ENCODE measurements at places on chromosomes 13 and 19.
A peak's percentile ranks its signal among the peaks of the same experiment; 100 is the strongest.

DNA sequence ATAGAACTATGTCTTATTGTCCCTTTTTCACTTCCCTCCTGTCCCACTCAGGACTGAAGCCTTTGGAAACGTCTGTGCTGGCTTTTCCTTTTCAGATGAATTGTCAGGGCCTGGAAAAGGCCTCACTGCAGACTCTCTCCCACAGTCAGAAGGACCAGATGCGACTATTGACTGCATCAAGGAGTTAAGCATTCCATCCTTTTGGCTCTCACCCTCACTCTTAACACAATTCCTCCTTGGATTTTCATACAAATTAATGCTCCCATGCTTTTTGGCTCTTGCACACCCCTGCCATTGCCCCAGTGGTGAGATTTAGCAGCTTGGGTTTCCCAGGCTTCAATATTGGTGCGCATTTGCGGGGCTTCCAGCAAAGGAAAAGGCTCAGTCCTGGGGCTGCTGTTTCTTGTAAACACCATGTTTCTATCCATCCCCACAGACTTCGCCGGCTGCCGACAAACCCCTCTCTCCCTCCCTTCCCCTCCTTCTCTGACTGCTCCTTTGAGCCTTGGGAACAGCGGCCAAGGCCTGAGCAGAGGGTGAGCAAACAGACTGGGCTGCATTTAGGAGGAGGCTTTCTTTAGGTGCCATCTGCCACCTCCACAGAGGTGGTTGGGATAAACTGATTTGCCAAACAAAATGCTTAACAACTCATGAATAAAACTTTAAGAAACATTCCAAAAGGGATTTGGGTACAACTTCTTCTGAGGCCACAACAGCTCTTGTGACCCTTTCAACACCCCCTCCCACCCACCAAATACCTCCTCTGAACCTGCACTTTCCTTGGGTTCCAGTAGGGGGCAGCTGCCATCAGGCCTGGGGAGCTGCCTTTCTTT, 48.6 kb upstream of the PCDH8 start:
- no peak for DNase-seq

- no peak for DNase-seq
Measured at GRCh38 chr19:38076337-38076736, 147.7 kb downstream of the DPF1 start.

GRCh38 chr13:75473468-75473867, 8.5 kb downstream of the TBC1D4 start:
- DNase-seq = no peak

DNA sequence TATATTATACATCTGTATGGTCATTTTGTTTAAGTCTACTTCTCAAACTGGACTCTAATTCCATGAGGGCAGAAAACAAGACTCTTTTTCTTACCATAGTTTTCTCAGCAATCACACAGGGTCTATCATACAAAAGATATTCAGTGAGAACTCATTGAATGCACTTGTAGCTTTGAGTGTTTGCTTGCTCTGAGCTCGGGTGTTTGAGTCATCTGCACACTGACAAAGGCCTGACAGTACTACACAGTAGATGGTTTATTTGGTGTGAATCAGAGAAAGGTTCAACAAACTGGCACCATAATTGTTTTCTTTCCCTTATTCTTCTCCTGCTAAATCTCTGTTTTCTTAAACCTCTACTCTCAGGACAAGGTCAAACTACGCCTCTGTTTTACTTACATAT, 586.4 kb downstream of the LMO7 start:
- no peak for DNase-seq

- DNase-seq = no peak
Measured at GRCh38 chr13:27353166-27353583, 71.2 kb upstream of the GTF3A start.

- no peak for DNase-seq
Measured at GRCh38 chr13:39670445-39670844, 15.0 kb downstream of the COG6 start.

DNA sequence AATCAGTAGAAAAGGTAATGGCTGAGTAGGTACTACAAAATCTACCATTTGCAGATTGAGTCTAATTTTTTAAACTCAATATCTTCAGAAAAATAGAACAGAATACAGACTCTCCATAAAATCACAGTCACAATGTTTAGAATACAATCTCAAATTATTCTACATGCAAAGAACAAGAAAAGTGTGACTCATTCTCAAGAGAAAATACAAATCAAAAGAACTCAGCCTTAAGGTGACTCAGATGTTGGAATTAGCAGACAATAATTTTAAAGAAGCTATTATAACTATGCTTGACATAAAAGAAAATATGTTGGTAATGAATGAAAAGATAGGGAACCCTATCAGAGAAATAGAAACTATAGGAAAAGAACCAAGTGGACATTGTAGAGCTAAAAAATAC, 78.9 kb downstream of the RXFP2 start:
- DNase-seq = no peak

DNA sequence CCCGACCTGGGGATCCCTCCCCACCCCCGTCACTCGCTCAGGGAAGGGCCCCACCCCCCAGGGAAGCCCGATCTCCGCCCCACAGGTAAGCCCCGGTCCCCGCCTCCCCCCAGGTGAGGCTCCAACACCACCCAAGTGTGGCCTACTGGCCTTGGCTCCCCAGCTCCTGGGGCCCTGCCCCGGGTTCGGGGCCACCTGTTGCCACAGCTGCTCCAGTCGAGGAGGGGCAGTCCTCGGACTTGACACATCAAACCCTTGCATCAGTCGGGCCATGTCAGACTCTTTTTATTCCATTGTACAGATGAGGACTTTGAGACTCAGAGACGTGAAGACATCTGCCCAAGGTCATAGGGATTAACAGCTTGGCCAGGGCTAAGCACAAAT, 512 bp downstream of the CC2D1A start:
- peak; percentile 18 for DNase-seq

- no peak for DNase-seq
Measured at GRCh38 chr19:38850976-38851621, 1.3 kb upstream of the HNRNPL start.

GRCh38 chr13:54949735-54950134, 1921.1 kb downstream of the OLFM4 start:
- DNase-seq = no peak

DNA sequence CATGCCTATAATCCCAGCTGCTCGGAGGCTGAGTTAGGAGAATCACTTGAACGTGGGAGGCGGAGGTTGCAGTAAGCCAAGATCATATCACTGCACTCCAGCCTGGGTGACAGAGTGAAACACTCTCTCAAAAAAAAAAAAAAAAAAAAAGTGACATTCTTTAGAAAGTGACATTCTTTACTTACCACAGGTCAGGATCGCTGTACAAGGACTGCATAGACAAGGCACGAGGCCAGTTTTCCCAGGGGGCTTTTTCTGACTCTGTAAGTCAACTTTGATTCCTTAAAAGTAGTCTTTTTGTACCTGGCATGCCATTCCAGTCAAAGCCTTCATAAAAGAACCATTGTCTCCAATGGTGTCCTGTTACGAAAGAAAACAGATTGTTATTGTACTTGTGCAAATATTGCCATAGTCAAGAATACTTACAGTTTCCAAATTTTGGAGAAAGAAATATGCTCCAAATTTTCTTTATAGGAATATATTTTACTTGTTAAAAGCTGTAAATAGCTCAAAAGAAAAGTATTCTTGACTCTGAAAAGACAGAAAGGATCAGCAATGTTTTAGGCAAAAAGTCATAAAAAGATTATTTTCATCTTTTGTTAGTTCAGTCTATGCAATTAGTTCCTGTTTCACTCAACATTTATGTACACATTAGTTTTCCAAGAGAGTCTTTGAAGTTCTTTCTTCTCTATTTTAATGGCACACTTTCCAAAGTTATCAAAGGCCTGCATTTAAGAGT, 39.3 kb downstream of the CEACAM1 start:
- DNase-seq = no peak

DNA sequence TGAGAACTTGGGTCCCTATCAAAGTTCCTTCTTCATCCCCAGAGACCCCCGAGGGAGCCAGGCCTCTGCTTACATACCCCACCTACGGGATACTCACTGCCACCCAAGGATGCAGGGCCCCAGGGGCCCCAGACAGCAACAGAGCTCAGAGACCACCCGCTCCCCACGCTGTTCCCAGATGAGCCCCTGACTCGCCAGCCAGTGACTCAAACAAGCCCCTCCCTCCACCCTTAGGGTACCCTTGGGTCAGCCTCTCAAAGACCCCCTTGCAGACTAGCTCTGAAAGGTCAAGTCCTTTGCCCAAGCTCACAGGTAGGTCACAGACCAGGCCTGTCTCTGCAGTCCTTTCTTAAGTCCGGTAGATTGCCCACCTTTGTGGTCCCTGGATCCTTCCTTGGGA, 45.7 kb downstream of the CD320 start:
- no peak for DNase-seq

- DNase-seq = peak; percentile 69
Measured at GRCh38 chr13:113771709-113772331, 12.8 kb downstream of the TMEM255B start.

DNA sequence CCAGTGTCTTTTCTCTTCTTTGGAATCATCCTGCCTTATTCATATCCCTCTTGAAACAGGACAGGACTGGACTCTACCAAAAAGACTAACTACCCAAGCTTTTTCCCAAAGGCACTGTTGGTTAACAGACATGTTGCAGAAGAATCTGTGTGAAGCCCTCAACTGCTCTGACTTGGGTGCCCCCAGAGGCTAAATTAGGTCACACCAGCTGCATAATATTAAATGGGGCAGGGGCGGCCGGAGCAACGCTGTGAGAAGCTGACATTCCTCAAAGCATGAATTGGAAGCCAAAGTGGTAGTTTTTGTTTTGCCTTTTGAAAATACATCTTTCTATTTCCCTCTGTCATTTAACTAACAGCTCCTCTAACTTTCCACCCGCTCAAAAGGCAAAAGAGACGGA, 185.9 kb downstream of the LHFPL6 start:
- DNase-seq = no peak

DNA sequence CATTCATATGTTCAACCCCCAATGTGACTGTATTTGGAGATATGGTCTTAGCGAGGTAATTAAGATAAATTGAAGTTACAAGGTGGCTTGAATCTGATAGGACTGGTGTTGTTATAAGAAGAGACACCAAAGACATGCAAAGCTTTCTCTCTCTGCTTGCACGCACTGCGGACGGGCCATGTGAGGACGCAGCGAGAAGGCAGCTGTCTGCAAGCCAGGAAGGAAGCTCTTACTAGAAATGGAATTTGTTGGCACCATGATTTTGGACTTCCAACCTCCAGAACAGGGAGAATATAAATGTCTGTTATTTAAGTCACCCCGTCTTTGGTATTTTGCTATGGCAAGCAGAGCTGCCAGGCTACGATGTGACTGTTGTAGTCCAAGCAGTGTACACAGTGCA, 4.8 kb downstream of the DLEU7 start:
- no peak for DNase-seq

DNA sequence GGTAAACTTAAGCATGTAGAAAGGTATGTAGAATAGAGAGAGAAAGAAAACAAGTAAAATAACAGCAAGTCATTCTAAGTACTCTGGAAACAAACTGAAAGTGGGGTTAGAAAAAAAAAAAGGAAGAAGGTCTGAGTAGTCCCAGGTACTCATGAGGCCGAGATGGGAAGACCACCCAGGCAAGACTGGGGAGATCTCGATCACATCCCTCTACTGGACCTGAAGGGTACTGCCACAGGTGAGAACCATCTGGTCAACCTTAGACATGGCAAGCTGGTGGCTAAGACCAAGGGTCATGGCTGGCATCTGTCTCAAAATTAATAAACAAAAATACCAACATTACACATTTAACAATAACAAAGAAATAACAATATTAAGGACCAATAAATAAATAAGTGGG, 36.3 kb upstream of the ZNF724 start:
- no peak for DNase-seq

GRCh38 chr13:94595001-94595949, 677 bp downstream of the TGDS start:
- DNase-seq = peak; percentile 12

DNA sequence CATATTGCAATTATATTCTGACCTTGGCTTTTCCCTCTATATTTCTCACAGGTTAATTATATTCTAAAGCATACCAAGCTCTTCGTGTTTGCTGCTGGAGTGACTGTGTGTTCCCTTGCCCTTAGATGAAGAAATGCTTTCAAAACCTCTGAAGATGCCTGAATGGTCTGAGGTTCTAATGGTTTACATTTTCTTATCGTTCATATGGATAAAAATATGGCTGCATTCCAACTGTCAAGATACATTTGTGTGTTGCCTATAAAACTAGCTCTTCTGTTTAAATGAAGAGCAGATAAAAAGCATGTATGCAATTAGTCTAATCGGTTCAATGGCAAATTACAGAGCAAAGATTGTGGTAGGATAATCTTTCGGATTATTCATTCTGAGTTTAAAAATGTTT, 68.4 kb upstream of the ANKRD10 start:
- no peak for DNase-seq

- peak; percentile 52 for DNase-seq
Measured at GRCh38 chr13:51832471-51833152, 12.4 kb downstream of the TMEM272 start.

- no peak for DNase-seq
Measured at GRCh38 chr19:4429256-4429655, 26.8 kb downstream of the CHAF1A start.

DNA sequence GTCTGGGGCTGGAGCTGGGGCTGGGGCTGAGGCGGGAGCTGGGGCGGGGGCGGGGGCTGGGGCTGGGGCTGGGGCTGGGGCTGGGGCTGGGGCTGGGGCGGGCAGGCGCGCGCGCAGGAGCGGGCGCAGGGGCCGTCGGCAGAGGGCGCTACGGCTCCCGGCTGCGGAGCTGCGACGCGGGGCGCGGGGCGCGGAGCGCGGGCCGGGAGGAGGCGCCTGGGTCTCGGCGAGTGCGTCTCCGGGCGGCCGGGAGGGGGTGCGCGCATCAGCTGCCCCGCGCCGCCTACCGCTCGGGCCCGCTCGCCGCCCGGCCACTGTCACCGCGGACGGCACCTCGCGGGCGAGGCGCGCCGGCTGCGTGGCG, 422 bp upstream of the MTUS2 start:
- peak; percentile 24 for DNase-seq

- no peak for DNase-seq
Measured at GRCh38 chr13:61727767-61728166, 312.1 kb upstream of the PCDH20 start.

DNA sequence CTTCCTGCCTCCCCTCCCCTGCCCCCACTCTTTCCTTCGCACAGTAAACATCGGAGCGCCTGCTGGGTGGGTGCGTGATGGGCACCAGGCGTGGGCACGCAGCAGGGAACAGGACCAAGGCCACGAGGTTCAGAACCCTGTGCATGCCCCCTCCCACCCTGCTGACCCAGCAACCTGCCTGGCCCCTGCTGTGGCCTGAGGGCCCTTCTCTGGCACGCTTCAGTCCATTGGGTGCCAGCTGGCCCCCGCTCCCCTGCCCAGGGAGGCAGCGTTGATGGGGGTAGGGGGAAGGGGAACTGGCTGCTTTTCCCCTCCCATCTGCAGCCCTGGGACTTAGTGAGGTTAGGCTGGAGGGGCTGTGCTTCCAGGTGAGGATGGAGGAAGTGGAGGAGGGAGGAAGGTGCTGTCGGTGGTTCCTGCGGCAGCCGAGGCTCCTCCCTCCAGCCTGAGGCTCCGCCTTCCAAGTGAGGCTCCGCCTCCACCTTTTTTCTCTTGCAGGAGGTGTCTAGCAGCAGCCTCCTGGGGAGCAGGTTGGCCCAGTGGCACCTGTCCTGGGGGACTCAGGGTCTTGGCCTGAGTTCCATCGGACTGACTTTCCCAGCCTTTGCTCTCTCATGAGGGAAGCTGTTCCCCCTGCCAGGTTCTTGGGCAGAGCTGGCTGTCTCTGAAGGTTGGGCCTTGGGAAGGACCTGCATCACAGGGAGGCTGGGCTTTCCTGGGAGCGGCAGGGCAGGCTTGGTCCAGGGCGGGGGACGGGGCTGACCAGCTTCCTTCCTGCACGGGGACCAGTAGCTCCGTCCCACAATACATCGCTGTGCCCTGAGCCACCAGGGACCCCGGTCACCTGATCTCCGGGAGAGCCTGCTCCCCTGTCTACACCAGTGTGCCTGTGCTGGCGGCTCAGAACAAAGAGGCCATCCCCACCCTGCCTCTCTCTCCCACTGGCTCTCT, 7.3 kb downstream of the PIAS4 start:
- DNase-seq = no peak

Measured in T-helper 1 cell (primary cell).